ENCODE measurements at places on chromosomes 2 and 18.

DNA sequence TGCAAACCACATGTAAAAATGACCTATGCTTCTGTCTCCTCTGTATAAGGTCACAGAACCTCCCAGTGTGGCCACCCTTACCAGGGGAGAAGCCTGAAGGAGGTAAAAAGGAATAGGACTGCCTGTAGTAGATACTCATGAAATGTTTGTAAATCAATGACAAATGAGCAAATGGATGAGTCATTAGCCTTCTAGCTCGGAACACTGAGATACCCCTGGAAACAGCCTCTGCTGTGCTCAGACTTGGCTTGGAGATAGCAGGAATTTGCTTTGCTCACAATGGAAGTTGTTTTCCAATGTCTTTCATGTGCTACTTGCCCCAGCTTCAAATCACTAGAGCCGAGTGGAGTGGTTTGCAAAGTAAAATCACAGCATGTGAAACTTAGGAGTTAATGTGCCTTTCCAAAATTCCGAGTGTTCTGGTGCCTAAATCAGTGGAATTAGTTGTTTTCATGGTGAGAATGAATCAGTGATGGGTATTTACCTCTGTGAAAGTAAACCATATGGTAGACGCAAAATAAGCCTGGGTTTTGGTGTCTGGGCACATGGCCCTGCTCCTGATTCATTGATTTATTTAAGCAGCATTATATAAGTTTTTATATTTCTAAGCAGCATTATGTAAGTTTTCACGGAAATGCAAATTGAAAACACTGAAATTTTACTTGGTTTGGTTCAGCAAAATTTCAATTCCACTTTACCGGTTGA is 154.0 kb upstream of the MAP3K20 start:
- H3K36me3 ChIP-seq, result no peaks in the 10 kb centered on the region
- H3K4me3 ChIP-seq, result no peak overlapping the region
- H3K4me1 ChIP-seq, result peaks cover 2% of the 10 kb centered on the region
- DNase-seq, result no peak
- H3K27ac ChIP-seq, result no peak overlapping the region
- no peaks in the 10 kb centered on the region for H3K27me3 ChIP-seq

- no peaks in the 10 kb centered on the region for H3K36me3 ChIP-seq
- H3K4me3 ChIP-seq, result no peak overlapping the region
- no peak for DNase-seq
- H3K4me1 ChIP-seq, result no peaks in the 10 kb centered on the region
These were observed 678.8 kb downstream of the DCC start for GRCh38 chr18:53018791-53019190.

DNA sequence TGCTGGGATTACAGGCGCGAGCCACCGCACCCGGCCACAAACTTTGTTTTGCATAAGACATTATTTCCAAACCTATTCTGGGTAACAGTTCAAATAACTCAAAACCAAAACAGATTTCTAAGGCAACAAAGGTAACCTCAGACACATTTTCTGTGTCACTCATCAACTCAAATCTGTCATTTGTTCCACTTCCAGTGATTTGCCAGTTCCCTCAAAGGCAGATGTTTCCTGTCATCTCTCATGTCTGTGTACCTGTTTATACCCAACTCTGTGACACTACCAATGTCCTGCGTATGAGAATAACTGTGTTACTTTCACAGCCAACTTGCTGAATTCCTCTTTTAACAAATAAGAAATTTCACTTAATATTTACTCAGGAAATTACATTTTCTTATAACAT is 54.4 kb downstream of the SCN3A start:
- no peaks in the 10 kb centered on the region for H3K4me1 ChIP-seq
- H3K36me3 ChIP-seq, result no peaks in the 10 kb centered on the region
- no peak for DNase-seq

DNA sequence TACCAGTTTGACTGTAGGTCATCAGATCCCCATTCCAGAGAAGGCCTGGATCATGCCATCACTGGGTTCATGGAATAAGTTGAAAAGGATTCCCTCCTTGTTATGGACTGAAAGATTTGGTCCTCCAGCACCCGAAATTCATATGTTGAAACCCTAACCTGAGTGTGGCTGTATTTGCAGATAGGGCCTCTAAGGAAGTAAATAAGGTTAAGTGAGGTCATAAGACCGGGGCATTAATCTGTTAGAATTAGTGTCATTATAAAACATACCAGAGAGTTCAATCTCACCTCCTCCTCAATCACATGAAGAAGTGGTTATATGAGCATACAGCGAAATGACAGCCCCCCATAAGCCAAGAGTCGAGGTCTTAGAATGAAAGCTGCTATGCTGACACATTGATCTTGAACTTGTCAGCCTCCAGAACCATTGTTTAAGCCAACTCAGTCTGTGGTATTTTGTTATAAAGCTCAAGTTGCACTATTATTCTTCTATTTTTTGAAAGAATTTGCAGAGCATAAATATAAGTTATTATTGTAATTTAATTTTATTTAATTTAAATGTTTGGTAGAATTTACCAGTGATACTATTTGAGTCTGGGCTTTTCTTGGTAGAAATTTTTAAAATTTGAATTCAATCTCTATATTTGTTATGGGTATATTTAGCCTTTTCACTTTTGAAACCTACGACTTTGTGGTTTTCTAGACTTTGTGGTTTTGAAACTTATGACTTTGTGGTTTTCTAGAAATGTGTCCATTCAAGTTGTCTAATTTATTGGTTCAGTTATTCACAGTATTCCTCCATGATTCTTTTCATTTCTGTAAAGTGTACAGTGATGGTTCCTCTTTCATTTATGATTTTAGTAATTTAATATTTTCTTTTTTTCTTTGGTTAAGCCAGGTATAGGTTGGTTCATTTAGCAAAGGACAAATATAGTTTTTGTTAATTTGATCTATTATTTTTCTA is 1206.7 kb upstream of the CDH2 start:
- H3K27ac ChIP-seq, result no peak overlapping the region
- DNase-seq, result no peak
- no peak overlapping the region for H3K4me3 ChIP-seq

GRCh38 chr2:34368304-34368703 is 769.2 kb upstream of the FAM98A start:
- H3K27ac ChIP-seq, result no peak overlapping the region
- H3K4me3 ChIP-seq, result no peak overlapping the region
- no peaks in the 10 kb centered on the region for H3K27me3 ChIP-seq
- no peak for DNase-seq
- no peaks in the 10 kb centered on the region for H3K36me3 ChIP-seq
- H3K4me1 ChIP-seq, result no peaks in the 10 kb centered on the region

DNA sequence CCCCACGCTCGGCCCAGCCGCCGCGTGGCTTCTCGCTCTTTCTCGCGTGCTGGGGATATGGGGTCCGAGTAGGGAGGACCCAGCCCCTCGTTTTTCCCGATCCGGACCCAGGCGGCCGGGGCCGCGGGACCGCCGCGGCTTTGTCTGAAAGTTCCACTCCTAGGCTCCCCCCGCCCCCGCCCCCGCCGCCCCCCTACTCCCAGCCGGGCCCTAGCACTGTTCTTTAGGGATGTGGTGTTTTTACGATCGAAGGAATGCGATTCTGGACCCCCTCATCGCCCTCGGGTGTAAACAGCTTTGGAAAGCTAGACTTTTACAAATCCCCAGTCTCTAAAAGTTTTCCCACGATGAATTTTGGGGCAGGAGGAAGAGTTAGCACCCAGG is 819 bp downstream of the TGIF1 start:
- no peaks in the 10 kb centered on the region for H3K36me3 ChIP-seq
- DNase-seq, result no peak
- no peaks in the 10 kb centered on the region for H3K27me3 ChIP-seq
- peak overlapping the region; percentile 89 for H3K4me3 ChIP-seq

DNA sequence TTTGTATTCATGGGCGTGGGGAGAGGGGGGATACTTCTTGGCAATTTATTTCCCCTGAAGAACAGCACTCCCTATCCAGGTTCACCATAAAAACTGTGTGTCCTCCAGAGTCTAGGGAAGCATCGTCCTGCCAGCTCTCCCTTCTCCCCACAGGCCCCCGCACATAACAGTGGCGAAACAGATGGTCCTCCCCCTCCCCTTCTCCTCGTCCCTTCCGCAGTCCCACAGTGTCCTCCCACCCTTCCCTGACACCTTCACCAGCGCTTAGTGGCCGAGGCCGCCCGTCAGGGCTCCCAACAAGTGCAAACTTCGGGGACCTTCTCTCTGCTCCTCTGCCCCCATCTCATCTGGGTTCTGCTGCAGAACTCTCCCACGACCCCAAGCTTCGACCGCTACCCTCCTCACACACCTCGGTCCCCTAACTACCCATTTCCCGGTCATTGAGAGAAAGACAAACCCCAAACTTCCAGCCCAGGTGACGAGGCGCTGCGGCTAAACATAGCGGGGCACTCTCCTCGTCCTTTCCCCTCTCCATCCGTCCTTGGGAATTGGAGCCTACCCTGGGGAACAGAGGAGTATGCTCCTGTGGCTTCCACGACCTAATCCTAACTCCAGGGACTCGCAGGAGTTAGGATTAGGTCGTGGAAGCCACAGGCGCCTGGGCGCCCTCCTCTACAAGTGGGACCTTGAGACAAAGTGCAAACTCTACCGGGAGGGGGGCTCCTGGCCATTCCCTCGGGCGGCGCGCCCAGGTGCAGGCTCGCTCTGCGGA is 971 bp downstream of the ZNF385B start:
- peak overlapping the region; percentile 28 for H3K27ac ChIP-seq
- peak overlapping the region; percentile 50 for H3K4me3 ChIP-seq
- H3K4me1 ChIP-seq, result peaks cover 16% of the 10 kb centered on the region
- DNase-seq, result no peak

DNA sequence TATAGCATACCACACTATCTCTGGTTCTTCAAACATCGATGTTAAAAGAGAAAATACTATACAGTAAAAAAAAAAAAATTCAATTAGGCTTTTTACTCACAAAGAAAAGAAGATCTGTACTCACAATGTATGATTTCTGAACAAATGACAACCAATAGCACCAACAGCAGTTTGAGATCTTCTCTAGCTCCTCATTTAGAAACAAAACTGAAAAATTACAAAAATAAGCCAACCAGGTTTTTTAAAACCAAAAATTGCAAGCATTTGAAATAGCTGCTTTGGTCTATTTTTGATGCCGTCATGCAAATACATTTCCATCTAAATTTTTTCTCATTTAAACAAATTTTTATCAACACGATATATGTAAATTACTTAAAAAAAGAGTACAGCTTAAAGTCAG is 34.3 kb upstream of the RALBP1 start:
- no peaks in the 10 kb centered on the region for H3K4me1 ChIP-seq
- H3K27ac ChIP-seq, result no peak overlapping the region
- no peaks in the 10 kb centered on the region for H3K27me3 ChIP-seq
- no peak for DNase-seq

Data from tibial artery (tissue), 4 donors.